Pulmonary artery endothelial cell (primary cell): ENCODE measurements at places on chromosomes 16 and 17.

- DNase-seq = no peak
Measured at GRCh38 chr17:19677736-19678379, 29.3 kb downstream of the ALDH3A2 start.

DNA sequence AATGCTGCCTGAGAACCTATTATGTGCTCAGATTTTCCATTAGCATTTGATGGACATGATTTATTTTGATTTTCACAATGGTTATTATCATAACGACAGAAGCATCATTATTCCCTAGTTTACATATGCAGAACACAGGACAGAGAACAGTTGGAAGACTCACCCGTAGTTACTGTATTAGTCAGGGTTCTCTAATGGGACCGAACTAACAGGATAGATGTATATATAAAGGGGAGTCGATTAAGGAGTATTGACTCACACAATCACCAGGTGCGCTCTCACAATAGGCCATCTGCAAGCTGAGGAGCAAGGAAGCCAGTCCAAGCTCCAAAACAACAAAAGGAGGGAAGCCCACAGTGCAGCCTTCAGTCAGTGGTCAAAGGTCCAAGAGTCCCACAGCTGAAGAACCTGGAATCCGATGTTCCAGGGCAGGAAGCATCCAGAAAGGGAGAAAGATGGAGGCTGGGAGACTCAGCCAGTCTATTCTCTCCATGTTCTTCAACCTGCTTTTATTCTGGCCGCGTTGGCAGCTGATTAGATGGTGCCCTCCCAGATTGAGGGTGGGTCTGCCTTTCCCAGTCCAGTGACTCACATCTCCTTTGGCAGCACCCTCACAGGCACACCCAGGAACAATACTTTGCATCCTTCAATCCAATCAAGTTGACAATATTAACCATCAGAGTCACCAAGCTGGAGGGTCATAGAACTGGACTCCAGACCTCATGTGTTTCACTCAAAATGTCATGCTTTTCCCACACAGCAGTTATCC, 92.7 kb upstream of the XYLT1 start:
- DNase-seq = no peak

GRCh38 chr17:49557312-49558024, 18.2 kb upstream of the NXPH3 start:
- DNase-seq = no peak

GRCh38 chr17:43068570-43069367, 43.7 kb downstream of the RND2 start:
- no peak for DNase-seq

GRCh38 chr17:19440421-19440820, 29.4 kb downstream of the RNF112 start:
- DNase-seq = no peak

GRCh38 chr17:36533935-36534839, 481 bp downstream of the MYO19 start:
- no peak for DNase-seq
